NCI-H526 treated with DMSO at 0.1 percent for 48 hours (cell line): ENCODE measurements at places on chromosomes 1 and 21.

DNA sequence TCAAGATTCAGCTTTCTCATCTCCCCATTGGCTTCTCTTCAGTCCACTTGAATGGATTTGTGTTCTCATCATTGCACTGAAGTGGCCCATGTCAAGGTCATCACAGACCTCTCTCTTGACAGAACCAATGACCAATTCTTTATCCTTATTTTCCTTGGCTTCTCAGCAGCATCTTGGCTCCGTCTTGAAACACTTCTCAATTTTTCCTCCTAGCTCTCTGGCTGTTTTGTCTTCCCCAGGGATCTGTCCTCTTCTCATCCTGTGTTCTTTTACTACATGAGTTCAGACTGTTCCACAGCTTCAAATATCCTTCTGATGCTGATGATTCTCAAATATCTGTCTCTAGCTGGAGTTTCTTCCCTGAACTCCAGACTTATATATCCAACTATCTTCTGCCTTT, 78.6 kb downstream of the COLGALT2 start:
- DNase-seq, result no peak

DNA sequence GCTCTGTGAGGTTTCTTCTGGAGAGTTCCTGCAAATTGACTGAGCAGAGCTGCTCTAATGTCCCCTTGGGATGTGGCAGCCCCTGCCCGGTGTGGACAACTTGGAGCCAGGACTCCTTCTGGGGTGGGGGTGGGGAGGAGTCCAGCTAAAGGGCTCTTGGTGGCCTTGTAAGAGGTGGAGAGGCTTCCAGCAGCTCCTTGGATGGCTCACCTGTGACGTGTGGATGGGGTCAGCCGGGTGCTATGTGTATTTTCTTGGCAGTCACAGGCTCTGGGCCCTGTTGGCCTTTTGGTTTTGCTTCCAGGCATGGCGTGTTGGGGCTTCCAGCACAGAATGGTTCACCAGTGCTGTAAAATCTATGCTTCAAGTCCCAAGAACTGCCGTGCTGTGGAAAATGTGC, 38.2 kb downstream of the TRAPPC10 start:
- DNase-seq, result no peak

GRCh38 chr1:43235040-43235439, 34.7 kb upstream of the TMEM125 start:
- DNase-seq, result no peak

DNA sequence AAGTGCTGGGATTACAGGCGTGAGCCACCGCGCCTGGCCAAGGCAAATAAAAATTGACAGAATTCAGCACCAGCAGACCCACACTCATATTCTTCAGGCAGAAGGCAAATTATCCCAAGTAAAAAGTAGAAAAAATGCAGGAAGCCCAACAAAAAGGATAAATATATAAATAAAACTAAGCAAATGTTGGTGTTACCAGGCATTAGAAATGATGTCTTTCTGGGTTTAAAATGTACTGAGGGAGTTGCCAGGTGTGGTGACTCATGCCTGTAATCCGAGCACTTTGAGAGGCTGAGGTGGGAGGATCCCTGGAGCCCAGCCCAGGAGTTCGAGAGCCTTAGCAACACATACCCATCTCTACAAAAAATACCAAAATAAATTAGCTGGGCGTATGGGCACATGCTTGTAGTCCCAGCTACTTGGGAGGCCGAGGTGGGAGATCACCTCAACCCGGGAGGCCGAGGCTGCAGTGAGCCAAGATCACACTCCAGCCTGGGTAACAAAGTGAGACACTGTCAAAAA, 6.3 kb downstream of the INTS11 start:
- no peak for DNase-seq

GRCh38 chr1:63593886-63594605, 835 bp downstream of the PGM1 start:
- peak; percentile 49 for DNase-seq

DNA sequence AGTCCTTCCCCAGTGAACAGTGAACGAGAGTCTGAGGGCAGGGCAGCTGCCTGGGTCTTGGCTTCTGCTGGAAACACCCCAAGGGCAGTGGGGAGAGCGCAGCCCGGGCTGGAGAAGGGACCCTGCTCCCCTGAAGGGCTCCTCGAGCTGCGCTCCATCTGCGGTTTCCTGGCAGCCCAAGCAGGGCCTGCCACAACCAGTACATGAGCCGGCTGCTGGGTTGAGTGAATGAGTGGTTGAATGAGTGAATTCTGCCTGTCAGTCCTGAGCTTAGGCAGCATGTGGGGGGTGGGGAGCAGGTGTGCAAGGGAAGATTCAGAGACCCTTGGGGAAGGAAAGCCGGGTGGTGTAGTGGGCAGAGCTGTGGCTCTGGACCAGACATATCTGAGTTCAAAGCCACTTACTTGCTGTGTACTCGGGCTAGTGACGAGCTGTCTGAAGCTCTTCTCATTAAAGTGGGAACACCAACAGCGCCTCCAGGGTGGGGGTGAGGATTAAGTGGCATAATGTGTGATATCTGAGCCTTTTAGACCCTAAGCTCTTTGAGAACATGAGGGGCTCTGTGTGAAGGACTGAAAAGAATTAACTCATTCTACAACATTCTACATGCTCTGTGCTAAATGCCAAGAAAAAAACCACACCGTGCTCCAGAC, 3.7 kb downstream of the OPRD1 start:
- DNase-seq, result no peak

DNA sequence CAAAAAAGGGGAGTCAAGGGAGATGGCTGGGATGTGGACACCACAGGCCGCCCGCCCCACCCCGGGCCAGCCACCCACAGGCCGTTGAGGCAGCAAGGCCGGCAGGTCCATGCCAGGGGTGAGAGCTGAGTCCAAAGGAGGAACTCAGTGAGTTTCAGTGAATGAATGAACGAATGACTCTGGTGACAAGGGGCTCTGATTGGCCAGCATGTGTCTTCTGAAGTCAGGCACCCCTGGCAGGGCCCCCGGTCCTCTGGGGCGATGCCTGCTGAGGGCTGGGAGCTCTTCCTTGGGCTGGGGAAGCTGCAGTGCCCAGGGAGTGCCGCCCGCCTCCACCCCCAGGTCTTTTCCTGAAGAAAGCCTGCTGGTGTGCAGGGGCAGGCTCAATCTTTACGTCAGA, 236.1 kb upstream of the VAMP3 start:
- no peak for DNase-seq

DNA sequence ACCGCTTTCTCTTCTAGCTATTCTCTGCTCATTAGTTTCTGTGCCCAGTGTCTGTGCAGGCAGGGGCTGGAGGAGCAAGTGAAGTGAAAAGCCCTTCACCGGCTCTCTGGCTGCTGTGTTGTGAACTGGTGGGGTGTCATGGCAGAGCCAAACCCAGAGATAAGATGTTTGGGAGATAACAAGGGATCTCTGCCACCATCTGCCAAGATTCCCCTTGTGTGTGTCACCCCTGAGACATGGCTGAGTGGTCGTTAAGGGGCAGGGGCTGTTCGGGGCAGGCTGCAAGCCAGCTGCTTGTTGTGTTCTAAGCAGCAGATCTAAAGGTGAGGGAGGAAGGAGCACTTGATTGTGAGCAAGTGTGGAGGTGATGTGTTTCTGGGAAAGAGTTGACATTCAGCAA, 24.5 kb downstream of the CNIH3 start:
- DNase-seq, result no peak
